ENCODE measurements at places on chromosomes 3 and 15.

DNA sequence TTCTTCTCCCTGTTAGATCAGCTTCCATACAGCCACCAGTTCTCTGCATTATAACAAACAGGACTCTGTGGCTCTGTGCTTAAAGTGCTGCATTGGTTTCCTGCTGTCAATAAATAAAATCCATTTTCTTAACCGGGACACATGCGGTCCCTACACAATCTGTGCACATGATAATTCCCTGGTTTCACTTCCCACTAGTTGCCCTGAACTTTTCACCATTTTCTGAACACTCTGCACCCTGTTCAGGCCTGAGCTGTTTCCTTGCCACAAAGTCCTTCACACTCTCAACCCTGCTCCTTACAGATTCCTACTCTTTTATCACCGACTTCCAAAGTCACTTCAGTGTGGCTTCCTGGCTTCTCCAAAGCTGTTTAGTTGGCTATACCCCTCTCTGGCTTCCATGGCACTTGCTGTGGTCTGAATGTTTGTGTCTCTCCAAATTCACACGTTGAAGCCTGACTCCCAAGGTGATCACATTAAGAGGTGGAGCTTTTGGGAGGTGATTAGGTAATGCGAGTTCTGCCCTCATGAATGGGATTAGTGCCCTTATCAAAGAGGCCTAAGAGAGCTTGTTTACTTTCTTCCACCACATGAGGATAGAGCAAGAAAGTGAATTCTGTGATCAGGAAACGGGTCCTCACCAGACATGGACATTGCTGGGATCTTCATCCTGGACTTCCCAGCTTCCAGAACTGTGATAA is 233.4 kb downstream of the CHST2 start:
- DNase-seq, result no peak

DNA sequence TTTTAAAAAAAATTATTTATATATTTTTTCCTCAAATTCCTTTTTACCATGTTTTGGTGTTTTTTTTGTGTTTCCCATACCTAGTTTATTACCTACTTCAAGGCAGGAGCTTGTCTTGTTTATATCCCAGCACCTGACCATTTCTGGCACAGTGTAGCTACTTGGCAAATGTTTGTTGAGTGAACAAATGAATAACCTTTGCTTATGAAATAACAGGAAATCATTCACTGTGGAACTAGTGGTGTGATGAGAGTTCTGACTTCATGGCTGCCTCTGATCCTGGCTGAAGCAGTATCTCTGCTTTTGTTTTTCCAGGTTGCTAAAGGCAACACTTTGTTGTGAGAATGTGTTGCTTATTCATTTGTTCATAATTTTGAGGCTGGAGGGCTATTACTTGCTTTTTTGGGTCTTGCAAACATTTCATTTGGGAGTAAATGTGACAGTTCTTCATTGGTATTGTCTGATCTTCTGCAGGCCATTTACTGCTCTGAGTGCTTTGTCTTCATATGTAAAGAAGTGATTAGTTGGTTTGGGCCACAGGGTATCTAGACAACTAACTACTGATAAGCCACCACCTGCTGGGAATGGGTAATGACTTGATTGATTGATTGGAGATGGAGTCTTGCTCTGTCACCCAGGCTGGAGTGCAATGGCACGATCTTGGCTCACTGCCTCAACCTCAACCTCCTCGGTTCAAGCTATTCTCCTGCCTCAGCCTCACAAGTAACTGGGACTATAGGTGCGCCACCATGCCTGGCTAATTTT is 5.7 kb downstream of the RAD54L2 start:
- DNase-seq, result no peak

DNA sequence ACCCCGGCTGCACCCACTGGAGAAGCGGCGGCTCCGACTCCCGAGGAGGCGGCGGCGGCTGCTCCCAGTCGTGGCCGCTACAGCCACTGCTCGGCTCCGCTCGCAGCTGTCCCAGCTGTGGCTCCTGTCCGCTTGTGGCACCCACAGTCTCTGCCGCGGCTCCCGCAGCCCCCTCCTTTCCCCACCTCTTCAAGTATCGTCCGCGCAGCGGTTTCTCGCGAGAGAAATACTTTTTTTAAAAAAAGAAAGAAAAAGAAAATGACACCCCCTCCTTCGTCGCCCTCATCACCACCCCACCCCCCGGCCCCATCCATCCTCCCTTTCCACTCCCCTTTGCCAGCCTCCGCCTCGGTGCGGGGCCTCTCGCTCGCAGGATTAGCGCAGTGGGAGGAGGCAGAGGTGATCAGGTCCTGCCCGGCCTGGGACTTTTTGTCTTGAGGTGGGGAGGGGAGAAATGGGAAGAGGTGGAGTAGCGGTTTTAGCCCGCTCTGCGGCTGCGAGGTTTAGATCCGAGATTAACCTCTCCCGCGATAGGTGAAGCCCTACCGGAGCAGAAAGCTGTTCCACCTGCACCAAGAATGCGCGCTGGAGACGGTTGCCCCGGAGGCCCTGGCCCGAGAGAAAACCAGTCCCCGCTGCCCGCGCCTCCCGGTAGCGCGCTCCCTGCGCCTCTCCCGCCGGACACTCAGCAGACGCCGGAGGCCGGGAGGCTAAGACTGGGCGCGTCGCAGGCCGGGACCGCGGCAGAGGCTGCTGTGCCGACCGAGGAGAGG is at the start of gene FBN1:
Gene FBN1 (minus strand): TSS at position 152 of the 773 bp plus-strand sequence. CDS start 940 bp downstream, outside the sequence.
- DNase-seq, result peak; percentile 86

DNA sequence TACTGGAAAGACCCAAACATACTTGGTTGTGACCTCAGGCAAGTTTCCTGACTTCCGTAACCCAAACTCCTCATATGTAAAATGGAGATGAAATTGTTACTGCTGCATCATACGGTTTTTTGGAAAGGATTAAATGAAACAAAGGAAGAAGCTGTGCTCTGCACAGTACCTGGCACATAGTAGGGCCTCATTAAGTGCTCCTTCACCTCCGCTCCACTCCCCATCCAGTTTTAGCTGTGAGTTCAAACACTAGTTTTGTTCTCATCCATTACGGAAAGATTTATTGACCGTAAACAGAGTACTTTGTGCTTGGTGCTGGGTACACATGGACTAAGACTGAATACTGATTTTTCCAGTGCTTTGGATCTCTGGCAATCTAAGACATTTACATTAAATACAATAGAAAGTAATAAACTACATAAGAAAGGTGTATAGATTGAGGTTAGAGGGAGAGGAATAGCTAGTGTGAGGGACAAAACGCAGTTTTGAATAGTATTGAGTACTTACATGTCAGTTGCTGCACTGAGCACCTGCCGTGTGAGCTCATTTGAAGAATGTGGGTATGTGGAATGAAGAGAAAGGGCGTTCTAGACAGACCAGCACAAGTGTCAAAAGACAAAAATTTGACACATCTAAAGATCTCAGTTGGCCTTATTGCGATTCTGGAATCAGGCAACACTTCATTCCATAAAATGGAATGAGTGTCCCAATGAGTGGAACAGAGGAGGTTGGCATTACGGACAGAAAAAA is 594 bp upstream of the ICE2 start:
- DNase-seq, result no peak

DNA sequence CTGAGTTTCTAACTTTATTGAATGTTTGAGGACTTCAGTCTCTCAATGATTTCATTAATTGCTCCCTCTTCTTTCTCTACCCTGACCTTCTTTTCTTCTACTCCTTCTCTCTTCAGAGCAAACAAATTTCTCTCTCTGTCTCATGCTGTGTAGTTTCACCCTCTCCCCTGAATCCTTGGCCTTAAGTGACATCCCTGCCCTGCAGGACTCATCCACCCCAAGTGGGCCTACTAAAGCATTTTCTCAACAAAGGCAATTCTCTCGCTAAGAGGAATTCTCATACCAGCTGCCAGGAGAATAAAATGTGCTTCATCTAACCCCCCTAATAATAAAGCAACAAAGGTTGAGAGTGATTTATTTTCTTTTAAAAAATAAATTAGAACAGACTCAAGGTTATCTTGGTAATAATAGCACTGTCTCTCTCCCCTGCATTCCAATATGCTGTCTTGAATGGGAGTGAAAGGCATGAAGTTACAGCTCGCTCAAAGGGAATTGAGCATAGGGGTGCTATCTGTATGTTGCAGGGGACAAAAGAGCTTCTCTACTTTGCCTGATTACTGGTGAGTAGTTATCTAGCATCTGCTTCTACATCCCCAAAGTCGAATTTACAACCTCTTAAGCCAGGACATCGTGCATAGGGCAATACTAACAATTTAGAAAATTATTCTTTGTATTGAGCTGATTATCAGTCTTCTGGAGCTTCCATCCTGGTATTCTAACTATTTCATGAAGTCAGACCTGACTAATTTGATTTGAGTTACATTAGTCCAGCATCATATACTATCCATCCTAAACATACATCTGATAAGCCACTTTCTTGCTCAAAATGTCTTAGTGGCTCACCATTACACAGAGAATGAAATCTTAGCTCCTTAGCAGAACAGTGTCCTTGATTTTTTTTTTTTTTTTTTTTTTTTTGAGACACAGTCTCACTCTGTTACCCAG is 76.9 kb upstream of the DNAJC19 start:
- no peak for DNase-seq

- no peak for DNase-seq
Observed at GRCh38 chr15:33754242-33754641, 214.1 kb upstream of the CHRM5 start.

DNA sequence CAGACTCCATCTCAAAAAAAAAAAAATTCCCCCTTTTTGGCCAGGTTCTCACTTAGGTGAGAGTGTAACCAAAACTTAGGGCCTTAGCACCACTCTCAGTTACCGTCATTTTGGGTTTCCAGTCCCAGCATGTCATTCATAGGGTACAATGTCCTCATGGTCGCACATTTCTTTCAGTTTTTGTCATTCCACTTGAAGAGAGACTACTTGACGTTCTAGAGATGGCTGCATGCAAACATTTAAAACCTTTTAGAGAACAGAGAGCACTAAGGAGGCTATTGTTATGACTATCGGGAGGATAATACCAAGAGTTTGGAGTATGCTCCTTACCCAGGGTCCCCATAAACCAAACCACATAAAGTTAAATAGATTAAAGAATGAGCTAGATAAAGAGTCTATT is 37.9 kb upstream of the THUMPD3 start:
- no peak for DNase-seq

- peak; percentile 70 for DNase-seq
Observed at GRCh38 chr3:139935866-139936817, 1.2 kb downstream of the CLSTN2 start.

DNA sequence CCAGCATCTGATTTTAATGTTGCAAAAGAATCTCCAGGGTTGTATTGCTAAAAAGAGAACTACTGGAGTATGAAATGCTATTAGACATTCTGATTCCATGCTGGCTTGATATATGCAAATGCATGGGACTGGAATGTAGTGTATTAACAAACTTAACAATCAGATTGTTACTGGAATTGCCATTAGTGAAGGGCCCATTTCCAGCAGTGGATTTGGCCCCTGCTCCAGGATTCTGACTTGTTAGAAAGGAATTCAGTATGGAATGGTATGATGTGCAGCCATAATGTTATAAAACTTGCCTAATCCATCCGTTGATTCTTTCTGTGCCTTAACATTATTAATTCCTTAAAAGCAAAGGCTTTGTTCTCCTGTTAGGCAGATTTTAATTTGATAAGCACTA is 7.9 kb downstream of the ARRDC4 start:
- no peak for DNase-seq

DNA sequence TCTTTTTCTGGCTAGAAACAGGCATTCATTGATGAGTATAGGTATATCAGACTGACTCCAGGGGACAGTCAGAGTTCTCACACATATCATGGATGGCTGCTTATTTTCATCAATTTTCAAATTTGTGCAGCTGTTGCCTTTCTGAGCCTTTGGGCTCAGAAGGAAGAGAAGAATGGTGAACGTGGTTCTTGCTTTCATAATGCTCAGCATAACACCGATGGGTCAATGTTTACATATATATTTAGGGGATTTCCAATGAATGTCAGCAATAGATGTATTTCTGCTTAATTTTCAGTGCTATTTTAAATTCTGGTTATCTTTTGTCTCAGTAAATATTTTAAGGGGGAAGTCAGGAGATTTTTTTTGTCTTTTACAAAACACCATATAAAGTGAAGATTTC is 581.4 kb upstream of the DPPA4 start:
- no peak for DNase-seq

- no peak for DNase-seq
Observed at GRCh38 chr3:12154151-12154550, 4.6 kb downstream of the TIMP4 start.

DNA sequence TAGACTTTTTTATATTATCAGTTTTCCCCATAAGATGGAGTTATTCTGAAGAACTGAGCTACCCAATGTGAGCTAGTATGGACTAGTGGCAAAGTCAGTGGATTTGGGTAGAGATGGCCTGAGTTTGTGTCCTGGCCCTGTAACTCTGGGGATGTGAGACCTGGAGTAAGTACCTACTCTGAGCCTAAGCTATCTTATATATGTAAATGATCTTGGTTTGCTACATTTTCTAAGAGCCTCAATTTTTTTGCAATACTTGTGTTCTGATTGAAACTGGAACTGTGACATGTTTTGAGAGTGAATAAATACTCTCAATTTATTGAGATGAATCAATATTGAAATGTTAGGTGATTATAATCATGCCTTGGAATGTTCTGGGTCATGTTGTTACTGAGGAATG is 73.6 kb downstream of the ZNF621 start:
- DNase-seq, result no peak

- DNase-seq, result no peak
Observed at GRCh38 chr15:89841962-89842361, 27.3 kb upstream of the ANPEP start.

- no peak for DNase-seq
Observed at GRCh38 chr15:87224404-87224803, 1032.1 kb downstream of the NTRK3 start.

DNA sequence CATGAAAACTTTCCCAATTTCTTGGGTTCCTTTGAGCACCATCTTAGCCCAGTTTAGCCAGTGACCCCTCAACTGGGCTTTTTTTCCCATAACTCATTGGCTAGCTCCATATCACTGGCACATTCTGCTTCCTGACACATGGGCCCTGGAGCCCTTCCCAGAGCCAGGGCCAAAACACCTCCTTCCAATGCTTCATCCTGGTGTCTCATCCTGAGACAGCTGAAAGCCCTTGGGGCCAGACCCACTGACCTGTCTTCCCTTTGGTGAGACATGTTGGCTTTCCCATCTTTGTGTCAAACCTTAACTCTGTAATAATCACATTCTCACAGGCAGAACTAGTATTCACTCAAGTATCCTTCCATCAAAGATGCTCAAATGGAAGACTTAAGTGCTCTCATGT is 82.6 kb upstream of the SMAD3 start:
- no peak for DNase-seq

- DNase-seq, result no peak
Observed at GRCh38 chr15:50911621-50912020, 3.1 kb downstream of the AP4E1 start.

- peak; percentile 44 for DNase-seq
Observed at GRCh38 chr15:52093539-52094510, 18.8 kb downstream of the BCL2L10 start.

GRCh38 chr15:43886558-43886957 is 59.8 kb downstream of the WDR76 start:
- DNase-seq, result no peak

- no peak for DNase-seq
Observed at GRCh38 chr3:98038286-98038685, 3.2 kb upstream of the GABRR3 start.

- no peak for DNase-seq
Observed at GRCh38 chr3:30952786-30953185, 58.3 kb upstream of the GADL1 start.

- DNase-seq, result no peak
Observed at GRCh38 chr15:38701149-38701548, 136.5 kb upstream of the RASGRP1 start.
